ENCODE measurements at places on chromosomes 4 and X.

- DNase-seq: no peak
Measured at GRCh38 chr4:145539671-145540070, 58.0 kb downstream of the SMAD1 start.

DNA sequence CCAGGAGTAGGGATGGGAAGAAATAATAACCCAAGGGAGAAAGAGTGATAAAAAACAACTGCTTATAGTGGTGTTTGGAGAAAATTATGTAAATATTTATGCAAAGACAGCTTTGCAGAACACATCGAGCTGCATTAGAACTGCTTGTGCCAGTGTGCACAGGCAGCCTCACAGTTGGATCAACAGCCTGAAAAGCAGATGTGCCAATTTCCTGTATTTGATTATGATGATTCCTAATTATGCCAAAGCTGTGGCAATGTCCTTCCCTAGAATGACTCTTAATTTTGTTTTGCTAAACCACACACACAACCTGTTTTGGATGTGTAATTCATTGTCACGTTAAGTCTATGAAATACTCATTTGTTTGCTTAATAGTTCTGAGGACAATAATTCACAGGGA, 30.6 kb upstream of the ANTXR2 start:
- DNase-seq: no peak

GRCh38 chr4:26206339-26206738, 114.5 kb upstream of the RBPJ start:
- DNase-seq: no peak

DNA sequence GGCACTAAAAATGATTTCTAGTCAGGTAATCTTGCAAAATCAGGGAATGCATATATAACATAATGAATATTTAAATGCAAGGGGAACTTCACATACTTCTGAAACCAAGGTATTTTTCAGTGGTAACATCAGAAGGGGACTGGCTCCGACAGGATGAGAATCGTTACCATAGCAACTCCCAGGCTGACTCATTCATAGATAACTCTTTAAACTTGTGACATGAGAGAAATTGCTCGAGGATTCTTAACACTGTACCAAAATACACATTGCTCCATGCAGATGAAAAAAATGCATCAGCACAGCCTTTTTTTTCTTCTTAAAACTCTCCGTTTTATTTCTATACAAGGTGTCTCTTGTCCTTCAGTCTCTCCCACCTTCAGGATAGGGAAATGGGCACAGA, 114.3 kb downstream of the GABRB1 start:
- DNase-seq: no peak

DNA sequence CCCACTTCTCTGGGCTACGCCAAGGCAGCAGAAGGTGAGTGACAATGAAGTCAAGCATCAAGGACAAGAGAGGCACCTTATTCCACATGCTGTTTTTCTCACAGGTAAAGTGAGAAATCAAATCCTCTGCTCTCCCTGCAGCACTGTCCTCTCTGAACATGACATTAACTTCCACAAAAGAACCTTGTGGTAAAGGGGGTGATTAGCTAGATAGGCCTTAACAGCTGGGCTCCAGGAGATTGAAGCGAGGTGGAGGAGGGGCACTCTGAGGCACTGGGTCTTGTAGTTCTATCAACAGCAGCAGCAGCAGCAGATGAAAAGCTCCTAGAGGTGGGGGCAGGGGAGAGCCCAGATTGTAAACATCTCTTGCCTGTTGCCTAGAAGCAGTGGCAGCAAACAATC, 96.8 kb upstream of the CXXC4 start:
- DNase-seq: peak; percentile 32

GRCh38 chrX:33138677-33139249, 72.6 kb downstream of the DMD start:
- no peak for DNase-seq

- no peak for DNase-seq
Measured at GRCh38 chr4:115154826-115155225, 41.4 kb upstream of the NDST4 start.

DNA sequence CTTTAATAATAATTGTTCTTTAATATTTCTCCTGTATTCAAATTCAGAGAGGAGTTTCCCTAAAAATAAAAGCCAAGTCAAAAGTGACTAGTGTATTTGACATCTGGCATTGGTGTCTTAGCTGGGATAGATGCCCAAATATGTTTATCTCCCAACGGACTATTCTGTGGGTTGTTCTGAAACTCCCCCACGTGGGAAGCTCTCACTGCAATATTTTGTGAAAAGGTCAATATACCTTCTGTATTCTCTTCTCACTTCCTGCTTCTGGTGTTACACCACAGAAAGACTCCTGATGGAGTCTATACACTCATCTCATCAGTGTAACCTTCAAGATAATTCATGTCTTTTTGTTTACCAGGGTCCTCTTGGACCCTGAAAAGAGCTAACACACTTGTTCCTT, 2052.8 kb upstream of the TENM3 start:
- DNase-seq: no peak

DNA sequence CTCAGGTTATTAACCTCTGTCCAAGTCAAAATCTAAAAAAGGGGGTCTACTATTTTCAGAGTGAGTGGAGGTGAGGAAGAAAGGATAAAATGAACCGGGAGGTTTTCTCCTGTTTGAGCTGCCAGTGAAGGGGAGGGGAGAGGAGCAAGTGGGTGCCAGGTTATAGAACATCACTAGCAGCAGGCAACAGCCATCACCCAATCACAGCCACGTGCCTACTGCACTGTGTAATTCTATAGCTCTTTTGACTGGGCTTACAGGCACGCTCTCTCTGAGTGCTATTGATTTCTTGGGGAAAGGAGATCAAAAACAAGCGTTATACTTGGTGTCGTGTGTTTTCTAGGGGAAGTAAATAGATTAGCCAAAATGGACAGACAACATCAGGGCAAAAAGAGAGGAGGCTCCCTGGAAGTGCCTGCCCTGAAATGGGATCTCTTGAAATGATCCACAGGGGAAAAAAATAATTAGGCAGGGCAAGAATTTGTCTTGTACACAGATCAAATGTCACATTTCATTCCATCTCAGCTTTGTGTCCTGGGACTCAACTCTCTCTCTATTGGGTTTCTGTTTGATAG, 300.5 kb upstream of the LCORL start:
- DNase-seq: no peak

DNA sequence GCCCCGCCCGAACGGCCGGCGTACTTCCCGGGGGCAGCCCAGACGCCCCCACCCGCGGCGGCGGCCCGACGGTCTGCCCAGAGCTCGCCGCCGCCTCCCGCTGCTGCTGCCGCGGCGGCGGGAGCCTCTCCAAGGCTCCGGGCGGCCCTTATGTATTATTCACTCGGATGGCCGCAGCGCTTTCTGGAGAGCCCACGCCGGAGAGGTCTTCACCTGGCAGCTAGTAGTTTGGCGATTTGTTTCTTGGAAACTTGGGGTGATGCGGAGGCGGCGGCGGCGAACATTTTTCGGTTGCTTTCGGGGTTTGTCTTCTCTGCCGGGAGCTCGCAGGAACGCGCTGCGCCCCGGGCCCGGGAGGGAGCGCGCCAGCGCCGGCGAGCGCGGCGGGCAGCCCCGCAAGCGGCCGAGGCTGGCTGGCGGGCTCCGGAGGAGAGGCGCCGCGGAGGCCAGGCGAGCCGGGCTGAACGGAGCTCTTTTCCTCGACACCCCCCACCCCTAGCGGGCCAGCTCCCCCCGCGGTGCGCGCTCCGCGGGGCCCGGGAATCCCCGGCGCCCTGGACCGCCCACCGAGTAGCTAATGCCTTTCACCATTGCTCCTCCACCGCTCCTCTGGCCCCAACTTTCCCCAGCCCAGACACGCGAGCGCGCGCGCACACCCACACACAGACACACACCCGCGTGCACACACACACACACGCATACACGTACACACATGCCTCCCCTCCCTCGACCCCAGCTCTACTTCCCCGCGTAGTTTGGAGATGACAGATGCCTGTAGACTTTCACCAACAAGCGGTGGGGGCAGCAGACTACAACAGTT, 113.5 kb downstream of the DHX15 start:
- peak; percentile 23 for DNase-seq

GRCh38 chr4:25030277-25031076, at the start of gene LGI2:
Gene LGI2, minus strand, starts transcription at chr4:25030946. Its CDS starts 253 bp downstream, at chr4:25030693.
- no peak for DNase-seq

DNA sequence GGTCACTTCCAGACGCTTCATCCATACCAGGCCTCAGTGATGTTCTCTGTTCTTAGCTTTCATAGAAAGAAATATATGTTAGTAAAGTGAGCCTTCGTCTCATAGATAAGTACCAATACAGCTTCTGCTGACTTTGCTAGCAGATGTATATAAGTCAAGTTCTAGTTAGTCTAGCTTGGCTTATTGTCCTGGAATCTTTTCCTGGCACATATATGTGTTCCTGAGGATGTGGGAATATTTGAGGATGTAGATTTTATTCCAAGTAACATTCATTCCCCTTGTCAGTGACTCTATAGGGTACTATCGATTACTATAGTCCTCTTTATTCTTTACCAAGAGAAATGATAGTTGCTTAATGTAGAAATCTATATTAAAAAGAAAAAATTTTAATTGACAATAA, 135.2 kb upstream of the FAM9C start:
- no peak for DNase-seq

DNA sequence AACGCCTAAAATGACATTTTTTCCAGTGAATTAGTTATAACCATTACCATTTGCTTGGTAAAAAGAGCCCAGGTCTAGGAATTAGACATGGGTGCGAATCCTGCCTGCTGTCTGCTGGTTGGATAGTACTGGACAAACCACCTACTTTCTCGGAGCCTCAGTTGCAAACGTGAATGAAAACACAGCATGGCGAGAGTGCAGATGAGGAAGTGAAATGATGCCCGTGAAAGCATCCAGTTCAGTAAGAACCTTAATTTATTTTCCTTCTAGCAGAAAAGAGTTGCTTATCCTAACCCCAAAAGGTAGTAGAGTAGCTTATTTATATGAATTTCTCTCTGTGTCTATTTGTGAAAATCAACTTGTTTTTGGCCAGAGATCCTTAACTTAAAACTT, 171.4 kb upstream of the GALNT7 start:
- no peak for DNase-seq

GRCh38 chr4:113643505-113643904, 118.0 kb downstream of the CAMK2D start:
- DNase-seq: no peak

DNA sequence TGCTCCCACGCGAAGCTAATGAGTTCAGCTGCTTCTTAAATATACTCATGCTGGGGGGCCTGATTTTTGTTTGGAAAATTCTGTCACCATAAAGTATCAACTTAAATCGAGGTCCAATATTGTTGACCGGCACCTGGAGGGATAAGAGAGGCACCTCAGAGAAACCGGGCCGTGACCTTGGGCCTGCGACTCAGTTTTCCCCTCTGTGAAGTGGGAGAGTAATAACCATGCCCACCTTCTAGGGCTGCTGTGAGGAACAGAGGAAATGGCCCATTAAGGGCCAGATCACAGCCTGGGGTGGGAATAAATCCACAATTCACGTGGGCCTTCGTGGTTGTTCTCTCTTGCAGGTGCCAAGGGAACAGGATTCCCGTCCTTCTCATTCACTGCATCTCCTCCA, 39.4 kb downstream of the ZBTB49 start:
- no peak for DNase-seq

- DNase-seq: no peak
Measured at GRCh38 chrX:105765691-105766090, 56.6 kb upstream of the NRK start.

- DNase-seq: no peak
Measured at GRCh38 chr4:17934286-17934685, 87.3 kb downstream of the LCORL start.

DNA sequence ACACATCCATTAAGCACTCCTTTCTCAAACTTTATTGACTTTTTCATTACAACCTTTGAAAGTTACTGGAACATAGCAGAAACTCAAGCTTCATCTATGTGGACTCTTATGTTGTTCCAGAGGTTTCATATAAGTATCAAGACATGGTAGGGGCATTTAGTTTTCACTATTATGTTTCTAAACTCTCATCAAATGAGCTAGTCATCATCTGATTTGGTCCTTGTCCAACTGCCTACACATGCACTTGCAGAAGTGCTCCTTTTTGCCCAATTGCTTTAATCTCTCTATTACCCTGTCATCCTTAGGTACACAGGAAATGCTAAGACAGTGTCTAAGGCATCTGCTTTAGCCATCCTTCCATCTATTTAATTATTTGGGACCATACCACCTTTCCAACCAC, 42.2 kb upstream of the EPGN start:
- DNase-seq: no peak

- no peak for DNase-seq
Measured at GRCh38 chrX:1239681-1240142, 27.3 kb upstream of the CRLF2 start.

GRCh38 chrX:83260288-83260687, 247.8 kb upstream of the POU3F4 start:
- DNase-seq: no peak

GRCh38 chr4:8396762-8397406, 43.6 kb downstream of the ACOX3 start:
- DNase-seq: no peak

DNA sequence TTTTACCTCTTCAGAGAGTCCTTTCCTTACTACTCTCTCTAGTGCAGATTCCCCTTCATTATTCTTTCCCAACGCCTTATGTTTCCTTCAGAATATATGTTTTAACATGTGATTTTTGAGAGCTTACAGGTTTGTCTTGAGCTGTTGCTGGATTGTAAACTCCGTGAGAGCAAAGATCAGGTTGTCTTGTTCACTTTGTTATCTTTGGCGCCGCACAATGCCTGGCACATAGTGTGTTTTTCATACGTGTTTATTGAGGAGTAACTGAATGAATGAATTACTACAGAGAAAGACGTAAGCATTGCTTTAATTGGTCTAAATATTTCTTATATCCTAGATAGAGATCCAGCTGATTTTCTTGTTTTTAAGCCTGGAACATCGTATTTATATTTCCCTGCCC, 80.5 kb upstream of the SLC4A4 start:
- no peak for DNase-seq

DNA sequence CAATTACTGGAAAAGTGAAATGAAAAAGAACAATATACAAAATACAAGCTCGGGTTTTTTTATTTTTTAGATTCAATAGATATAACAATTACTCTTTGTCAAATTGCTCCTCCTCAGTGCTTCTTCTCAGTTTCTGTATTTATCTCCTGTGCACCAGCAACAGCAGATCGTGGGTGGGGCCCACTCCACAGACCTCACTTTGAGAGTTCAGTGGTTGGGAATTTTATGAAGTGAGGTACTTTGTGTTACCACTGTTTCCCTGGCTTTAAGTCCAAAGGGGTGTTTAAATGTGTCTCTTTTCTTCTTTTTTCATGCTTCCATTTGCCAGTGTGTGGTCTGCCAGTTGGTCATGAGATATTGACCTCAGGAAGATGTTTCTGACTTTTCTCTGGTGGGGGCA, 54.4 kb downstream of the KIT start:
- DNase-seq: no peak
